ENCODE measurements at places on chromosomes 4 and X.

GRCh38 chr4:40629401-40630334 is at the start of gene RBM47:
Gene RBM47 (minus strand): TSS chr4:40629864. CDS start chr4:40438893, 190,971 bp downstream.
- DNase-seq = no peak

DNA sequence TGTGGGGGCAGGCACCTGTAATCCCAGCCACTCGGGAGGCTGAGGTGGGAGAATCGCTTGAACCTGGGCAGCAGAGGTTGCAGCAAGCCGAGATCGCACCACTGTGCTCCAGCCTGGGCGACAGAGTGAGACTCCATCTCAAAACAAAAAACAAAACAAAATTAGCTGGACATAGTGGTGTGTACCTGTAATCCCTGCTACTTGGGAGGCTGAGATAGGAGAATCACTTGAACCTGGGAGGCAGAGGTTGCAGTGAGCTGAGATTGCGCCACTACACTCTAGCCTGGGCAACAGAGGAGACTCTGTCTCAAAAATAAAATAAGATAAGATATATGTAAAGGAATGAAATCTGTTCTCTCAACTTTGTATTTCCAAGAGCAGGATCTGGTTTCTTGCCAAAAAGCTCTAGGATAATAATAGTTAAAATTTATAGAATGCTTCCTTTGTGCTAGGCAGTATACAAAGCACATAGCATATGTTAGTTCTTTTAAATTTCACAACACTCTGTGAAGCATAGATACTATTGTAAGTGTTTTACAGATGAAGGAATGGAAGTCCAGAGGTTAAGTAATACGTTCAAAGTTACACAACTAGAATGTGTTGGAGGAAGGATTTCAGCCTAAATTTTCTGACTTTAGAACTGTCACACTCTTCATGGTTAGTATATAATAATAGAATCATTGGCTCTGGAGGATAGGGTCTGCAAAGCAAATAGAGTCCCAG is 10.3 kb downstream of the MRPL1 start:
- DNase-seq = no peak

DNA sequence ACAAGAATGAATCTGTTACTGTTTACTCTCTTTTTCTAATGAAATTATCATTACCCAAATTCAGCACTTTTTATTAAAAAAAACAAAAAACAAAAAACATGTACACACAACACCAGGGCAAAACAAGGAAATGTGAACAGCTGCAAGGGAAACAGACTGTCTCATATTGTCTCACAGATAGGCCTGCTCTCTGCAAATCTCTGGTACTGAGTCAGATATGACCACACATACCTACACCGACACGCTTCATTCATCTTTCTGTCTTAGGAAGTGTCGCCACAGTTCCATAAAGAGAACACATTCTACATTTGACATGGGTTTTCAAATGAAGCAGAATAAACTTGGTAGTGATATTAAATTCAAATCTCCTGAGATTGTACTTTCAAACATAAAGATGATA is 92.2 kb upstream of the GPR34 start:
- no peak for DNase-seq

- no peak for DNase-seq
Measured at GRCh38 chr4:30882995-30883675, 163.0 kb downstream of the PCDH7 start.

DNA sequence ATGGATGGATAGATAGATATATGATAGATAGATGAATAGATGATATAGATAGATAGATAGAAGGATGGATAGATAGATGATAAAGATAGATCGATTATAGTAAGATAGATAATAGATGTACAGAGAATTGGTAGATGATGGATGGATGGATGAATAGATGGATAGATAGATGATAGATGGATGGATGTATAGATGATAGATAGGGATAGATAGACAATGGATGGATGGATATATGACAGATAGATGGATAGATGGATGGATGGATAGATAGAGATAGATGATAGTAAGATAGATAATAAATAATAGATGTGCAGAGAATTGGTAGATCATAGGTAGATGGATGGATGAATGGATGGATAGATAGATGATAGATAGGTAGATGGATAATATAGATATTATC is 12.2 kb downstream of the GYG2 start:
- DNase-seq = no peak

DNA sequence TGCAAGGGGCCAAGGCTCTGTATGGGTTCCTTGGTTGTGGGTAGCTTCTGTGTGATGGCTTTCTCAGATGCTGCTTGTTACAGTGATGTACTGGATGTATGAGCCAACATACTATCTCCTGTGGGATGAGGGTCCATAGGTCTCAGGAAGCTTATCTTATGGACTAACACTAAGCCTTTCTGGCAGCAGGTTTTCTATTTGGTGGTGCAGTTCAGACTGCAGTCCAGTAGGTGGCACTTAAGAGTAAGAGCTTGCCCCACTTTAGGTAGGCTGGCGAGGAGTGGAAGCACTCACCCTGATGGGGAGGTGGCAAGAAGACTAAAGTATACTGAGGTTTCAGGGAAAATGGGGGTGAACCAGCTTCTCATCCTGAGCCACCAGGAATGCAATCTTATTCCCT is 306.7 kb upstream of the MAOA start:
- no peak for DNase-seq

- DNase-seq = no peak
Measured at GRCh38 chr4:68732653-68733466, 62.4 kb upstream of the UGT2B15 start.

- no peak for DNase-seq
Measured at GRCh38 chr4:44121210-44121609, 327.4 kb downstream of the KCTD8 start.

DNA sequence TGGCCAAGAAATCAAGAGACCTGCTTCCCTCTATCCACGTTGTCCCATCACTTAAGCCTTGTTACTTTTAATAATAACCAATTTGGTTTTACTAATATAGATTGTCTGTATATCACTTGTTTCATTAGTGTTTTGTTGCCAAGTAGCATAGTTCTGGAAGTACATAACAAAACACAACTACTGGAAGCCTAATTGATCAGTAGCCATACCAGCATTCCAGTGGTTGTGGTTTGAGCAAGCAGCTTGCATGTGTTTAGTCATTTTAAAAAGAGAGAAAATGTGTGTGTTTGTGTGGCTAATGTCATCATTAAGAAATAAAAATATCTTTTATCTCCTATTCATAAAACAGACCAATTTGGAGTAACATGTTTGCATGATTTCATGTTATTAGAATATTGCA is 70.8 kb downstream of the PTPN13 start:
- no peak for DNase-seq

- no peak for DNase-seq
Measured at GRCh38 chrX:132271311-132271778, 52.1 kb upstream of the RAP2C start.

GRCh38 chr4:128565565-128566186 is 243.8 kb upstream of the JADE1 start:
- no peak for DNase-seq

- DNase-seq = no peak
Measured at GRCh38 chr4:163380703-163381102, 37.0 kb downstream of the NPY5R start.

DNA sequence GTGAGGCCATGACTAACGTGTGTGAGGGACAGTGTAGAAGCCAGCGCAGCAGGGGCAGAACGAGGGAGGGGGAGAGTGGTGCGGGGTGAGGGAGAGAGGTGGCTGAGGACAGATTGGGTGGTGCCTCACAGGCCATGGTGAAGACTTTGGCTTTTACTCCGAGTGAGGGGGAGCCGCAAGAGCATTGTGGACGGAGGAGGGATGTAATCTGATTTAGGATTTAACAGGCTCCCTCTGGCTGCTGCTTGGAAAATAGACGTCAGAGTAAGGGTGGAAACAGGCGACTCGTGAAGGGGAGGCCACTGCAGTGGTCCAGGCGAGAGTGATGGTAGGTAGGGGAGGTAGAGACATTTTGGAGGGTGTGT is 13.0 kb downstream of the PPP1R3F start:
- DNase-seq = no peak

DNA sequence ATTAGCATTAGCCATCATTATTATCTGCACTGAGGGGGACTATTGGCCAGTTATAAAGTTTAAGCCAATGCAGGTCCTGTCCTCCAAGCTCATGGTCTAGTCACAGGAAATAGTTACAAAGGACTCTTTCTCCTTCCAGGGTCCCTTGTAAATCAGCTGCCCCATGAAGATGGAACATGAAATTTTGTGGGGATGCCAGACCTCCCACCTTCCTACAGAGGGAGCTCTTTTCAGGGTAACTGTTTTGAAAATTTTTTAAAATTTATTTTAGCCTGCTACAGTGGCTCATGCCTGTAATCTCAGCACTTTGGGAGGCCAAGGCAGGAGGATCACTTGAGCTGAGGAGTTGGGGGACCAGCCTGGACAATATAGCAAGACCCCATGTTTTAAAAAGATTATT is 124.4 kb upstream of the SLC34A2 start:
- DNase-seq = no peak

DNA sequence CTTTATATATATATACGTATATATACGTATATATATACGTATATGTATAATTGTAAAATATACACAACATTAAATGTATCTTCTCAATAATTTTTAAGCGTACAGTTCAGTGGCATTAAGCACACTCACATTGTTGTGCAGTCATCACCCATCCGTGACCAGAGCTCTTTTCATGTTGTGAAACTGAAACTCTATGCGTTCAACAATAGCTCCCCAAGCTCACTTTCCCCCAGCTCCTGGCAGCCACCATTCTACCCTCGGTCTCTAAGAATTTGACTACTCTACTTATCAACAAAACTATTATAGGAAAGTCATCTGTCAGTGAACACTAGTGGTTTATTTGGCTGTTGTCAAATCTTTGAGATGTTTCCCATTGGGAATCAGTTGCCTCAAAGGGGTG is 621.8 kb upstream of the GALNT7 start:
- DNase-seq = no peak

GRCh38 chr4:13590766-13591165 is 36.8 kb downstream of the BOD1L1 start:
- DNase-seq = no peak

DNA sequence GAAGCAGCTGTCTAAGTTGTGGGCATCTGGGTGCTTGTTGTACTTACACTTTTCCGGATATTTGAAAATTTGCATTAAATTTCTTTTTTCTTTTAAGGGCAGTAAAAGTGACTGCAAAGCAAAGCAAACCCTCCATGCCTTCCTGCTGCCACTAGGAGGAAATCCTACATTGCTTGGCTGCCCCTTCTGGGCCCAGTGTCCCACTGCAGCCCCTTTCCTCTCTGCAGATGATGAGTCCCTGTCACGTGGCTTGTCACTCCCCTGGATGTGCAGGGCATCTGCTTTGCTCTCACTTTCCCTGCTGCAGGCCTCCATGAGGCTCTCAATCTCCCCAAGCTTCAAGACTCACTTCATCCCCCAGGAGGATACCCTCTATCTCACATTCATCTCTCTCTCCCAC is 12.7 kb downstream of the TSR2 start:
- no peak for DNase-seq

- DNase-seq = peak; percentile 26
Measured at GRCh38 chrX:11787564-11787963, 29.5 kb downstream of the MSL3 start.

Measured in stimulated activated CD8-positive, alpha-beta memory T cell treated with anti-CD3 and anti-CD28 coated beads, Interleukin-15, amount 100 ng/mL, for 24 hours (primary cell).